ENCODE measurements at places on chromosomes 5 and 9. TPM values are rescaled to one million over a fixed set of nuclear protein-coding genes. Genes with fewer than 3 reads are reported as not detected.

The C9orf50 gene
- 0.30 TPM for polyA plus RNA-seq

The SWI5 gene
- 31.6 TPM for polyA plus RNA-seq

The GADD45G gene
- polyA plus RNA-seq, result 1.7 TPM

DNA sequence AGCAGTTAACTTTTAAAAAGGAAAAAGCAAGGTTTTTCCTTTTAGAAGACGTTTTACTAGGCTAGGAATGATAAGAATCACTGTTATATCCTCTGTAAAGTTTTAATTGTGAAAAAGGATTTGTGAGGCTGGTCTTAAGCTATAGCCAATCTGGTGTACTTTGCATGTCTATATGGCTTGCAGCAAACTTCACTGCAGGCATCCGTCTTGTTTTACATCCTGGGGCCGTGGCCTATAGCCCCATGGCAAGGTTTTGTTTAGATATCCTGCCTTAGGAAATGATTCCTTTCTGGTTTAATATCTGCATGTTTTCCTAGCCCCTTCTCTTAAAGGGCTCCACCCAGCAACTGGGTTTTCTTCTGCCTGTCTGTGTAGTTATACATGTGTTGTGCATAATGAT, 272.8 kb downstream of the ICE1 start:
- no peak for DNase-seq

DNA sequence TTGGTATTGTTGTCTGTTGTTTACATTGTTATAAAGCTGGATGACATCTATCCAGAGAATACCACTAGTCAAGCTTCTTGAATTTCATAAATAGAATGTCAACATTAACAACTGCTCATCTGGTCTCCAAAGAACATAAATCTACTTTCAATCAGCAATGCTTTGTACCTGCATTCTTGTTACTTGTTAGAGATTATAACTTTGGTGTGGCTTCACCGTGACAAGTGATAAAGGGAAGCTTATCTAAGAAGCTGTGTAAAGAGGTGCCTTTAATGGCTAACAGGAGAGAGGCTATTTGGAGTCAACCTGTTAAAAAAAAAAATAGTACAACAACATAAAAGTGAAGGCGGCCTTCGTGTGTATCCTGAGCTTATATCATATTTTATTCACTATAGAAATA, 41.8 kb downstream of the MUSK start:
- no peak for DNase-seq

DNA sequence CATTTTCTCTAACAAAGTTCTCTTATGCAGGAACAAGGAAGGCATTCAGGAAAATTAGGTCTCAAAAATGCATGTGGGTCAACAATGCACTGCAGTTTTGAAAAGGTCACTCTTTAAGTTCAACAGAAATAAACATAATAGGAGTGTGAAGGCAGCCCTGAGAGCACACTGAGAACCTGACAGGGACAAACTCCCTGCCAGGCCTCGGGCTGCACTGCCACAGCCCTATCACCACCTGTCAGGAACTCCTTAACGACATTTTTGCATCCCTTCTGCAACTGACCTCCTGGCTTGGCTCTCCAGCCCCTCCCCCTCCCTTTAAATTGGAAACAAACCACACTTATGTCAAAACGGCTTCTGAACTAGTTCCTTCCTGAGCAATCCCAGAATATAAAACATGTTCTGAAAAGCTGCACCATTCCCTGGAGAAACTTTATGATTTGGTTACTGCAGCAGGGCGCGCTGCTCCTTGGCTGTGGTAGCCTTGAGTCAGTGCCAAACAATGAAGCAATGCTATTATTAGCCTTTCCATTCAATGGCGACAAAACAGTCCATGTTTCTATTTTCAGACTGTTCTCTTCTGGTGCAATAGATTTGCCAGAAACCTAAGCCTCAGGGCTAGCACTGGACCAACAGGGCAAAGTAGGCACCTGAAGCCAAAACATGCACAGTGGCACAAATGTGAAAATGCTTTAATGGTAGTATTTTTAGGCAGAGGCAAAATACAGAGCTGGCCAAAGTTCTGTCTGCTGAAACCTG, 160.1 kb upstream of the ZNF608 start:
- no peak for DNase-seq

DNA sequence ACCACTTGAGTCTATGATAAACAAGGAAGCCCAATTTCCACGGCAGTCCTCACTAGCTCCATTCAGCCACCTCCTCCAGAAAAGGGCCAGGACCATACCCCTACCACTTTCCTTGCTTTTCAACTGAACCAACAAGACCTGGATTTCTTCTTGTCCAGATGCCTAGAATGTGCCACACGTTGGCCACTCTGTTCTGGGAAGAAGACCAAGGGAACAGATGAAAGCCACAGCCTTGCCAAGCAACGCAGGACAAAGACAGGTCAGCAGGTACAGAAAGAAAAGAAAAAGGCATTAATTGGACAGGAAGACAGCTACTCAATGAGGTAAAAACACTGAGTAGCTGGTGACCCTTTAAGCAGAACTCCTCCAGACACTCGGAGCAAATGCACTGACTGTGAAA, 2.2 kb downstream of the CCNJL start:
- no peak for DNase-seq

GRCh38 chr5:117494188-117494587, 919.6 kb upstream of the SEMA6A start:
- no peak for DNase-seq

GRCh38 chr9:136634904-136635303, 27.8 kb upstream of the EGFL7 start:
- no peak for DNase-seq

Data from left kidney (tissue), 8 donors.